ENCODE measurements at places on chromosomes 2 and 18.

- no peak for DNase-seq
These were observed 111.2 kb upstream of the FSHR start for GRCh38 chr2:49265471-49265870.

DNA sequence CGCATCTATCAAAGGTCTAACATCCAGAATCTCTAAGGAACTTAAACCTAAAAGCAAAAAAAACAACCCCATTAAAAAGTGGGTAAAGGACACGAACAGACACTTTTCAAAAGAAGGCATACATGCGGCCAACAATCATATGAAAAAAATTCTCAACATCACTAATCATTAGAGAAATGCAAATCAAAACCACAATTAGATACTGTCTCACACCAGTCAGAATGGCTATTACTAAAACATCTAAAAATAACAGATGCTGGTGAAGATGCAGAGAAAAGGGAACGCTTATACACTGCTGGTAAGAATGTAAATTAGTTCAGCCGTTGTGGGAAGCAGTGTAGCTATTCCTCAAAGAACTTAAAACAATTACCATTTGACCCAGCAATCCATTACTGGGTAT, 38.0 kb downstream of the PPP3R1 start:
- DNase-seq, result no peak

DNA sequence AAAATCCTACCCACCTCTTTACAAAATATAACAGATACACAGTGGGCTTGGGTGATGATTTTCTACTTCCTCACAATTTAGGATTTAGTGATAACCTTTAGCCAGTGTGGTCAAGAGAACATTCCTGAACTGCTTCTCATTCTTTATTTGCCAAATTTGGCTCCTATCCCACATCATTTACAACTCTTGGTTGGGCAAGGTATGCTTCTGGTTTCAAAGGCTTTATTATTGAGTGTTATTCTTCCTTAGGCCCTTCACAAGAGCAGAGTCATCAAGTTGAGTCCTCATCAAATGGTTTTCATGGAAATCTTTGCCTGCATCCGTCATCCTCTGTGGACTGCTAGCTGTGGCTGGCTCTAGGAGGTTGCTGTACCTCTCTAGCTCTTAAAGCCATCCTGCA, 472.0 kb upstream of the ETAA1 start:
- DNase-seq, result no peak

DNA sequence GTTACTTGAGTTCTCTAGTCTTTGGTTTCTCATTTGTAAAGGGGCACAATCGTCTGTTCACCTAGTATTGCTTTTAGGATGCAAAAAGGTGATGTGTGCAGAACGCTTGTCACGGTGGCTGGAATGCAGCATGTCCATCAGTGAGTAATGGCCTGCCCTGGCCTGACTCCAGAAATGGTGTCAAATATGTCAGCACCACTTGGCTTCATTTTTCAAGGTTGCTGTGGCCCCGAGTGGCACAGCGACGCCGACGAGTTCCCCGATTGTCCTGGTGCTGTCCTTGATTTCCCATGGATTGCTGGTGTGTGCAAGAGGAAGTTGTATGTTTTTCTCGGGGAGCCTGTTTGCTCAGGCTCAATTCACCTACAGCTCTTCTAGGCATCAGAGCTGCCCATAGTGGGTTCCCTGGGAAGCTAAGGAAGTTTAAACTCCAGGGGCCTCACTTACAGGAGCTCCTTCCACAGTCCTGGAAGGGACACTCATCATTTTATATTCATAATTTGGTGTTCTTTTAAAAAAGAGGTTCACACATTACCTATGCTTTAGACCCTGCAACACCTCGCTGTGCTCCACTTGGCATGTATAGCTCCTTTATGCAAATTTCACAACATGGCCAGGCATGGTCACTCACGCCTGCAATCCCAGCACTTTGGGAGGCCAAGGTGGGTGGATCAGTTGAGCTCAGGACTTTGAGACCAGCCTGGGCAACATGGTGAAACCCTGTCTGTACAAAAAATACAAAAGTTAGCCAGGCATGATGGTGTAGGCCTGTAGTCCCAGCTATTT, 25.6 kb upstream of the ZNF407 start:
- DNase-seq, result no peak

GRCh38 chr2:221120643-221121042, 451.5 kb downstream of the EPHA4 start:
- no peak for DNase-seq

DNA sequence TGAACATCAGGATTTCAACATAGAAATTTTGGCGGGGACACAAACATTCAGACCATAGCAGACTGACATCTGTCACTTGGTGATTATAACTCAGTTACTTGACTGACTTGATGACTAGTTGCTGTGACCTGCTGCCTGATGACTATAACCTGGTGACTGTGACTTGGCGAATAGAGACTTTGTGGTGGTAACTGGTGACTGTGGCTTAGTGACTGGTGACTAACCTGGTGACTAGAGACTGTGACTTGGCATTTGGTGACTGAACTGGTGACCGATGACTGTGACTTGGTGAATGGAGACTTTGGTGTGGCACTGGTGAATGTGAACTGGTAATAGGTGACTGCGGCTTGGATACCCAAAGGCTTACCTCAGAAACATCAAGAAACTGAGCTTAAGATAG, 563.1 kb upstream of the FAM98A start:
- DNase-seq, result no peak

GRCh38 chr2:235611756-235612155, 117.9 kb downstream of the AGAP1 start:
- DNase-seq, result no peak

DNA sequence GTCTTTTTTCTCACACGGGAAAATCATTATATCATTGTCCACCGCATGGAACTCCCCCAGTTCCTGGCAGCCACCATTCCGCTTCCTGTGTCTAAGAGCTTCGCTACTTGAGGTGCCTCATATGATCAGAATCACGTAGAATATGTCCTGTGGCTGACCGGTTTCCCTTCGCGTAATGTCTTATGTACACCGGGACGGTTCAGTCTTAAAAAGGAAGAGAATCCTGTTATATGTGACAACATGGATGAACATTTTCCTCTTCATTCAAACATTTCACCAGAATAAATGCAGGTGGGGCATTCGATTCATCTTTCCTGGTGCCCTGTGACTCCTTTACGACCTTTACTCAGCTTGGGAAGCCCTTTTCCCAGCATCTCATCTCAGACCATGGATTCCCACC, 131.7 kb upstream of the TWIST2 start:
- no peak for DNase-seq

DNA sequence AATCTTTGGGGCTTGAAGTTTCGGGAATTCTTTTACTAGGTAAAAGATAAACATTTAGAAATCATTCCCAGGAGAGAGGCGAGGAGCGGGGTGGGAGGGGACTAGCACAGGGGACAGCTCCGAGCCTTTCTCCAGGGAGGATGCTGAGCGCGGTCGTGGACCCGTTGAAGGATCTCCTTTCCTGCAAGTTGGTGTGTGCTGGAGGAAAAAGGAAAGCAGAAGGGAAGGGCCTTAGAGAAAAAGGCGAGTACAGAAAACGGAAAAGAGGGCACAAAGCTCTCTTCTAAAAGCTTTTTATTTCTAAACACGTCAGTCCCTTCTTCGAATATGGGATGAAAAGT, 640 bp downstream of the SLC39A6 start:
- DNase-seq, result no peak

DNA sequence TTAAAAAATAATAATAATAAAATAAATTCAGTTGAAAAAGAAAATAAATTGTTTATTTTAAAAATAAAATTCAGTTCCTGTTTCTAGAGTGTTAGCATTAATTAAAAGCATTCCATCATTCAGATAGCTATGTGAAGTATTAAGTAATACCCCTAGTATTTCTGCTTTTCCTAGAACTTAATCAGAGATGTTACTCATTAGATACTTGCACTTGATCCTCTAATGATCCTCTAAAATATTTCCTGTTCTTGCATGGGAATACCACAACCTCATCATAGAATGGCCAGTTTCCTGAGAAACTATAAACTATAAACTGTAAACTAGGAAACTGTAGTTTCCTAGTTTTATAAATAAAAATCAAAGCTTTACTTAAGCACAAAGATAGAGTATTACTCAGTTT, 11.1 kb upstream of the CNNM3 start:
- DNase-seq, result no peak

DNA sequence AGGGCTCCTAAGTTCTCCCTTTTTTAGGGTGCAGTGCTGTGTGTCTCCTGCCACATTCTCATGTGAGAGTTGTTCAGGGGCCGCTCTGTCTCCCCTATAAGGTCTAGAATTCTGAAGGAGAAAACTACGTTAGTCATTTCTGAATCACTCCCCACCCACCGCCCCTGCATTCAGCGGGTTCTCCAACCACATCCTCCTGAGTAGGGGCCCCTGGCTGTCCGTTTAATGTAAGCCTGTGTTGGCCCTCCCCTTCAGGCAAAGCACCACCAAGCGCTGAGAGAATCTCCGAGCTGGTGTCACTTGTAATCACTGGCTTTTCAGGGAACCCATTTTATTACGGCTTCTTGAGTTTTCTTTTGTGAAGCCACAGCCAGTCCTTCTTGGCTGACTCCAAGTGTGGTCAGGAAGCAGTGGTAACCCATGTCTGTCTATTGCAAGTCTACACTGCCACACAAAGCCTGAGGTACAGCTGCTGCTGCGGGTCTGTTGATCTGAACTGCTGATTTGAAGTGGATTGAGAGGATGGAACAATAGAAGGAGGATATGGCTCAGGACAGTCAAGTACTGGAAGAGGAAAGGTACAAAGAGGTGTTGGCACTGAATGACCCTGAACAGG, 16.9 kb downstream of the LCT start:
- peak; percentile 84 for DNase-seq

DNA sequence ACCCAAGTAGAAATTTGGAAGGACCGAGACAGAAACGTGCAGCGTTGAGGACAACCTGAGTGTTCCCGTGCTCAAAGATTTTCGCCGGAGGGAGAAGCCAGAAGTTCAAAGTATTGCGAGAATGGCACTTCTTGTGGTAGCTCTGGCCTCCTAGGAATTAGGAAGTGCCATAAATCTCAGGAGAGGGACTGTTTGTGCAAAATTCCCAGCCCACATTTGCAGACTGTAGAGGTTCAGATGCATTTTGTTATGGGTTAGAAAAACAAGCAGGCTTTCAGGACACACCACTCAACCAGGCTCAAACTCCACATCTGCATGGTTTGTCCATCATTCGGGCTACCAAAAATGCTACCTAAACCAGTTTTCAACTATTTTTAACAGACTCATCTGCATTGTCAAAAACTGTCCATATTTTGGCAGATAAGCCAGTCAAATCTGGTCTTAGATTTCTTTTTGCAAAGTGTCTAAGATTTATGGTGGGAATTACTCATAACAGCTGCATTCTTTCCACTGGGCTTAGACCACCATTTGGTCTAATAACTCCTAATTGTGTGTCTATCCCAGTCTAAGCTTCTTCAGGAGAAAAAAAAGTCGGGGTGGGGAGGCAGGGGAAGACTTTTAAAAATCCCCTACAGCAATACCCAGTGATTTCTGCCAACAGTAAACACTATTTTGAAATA, 422.9 kb downstream of the ARHGAP15 start:
- no peak for DNase-seq

- DNase-seq, result no peak
These were observed 30.3 kb upstream of the SEC11C start for GRCh38 chr18:59109375-59109774.

DNA sequence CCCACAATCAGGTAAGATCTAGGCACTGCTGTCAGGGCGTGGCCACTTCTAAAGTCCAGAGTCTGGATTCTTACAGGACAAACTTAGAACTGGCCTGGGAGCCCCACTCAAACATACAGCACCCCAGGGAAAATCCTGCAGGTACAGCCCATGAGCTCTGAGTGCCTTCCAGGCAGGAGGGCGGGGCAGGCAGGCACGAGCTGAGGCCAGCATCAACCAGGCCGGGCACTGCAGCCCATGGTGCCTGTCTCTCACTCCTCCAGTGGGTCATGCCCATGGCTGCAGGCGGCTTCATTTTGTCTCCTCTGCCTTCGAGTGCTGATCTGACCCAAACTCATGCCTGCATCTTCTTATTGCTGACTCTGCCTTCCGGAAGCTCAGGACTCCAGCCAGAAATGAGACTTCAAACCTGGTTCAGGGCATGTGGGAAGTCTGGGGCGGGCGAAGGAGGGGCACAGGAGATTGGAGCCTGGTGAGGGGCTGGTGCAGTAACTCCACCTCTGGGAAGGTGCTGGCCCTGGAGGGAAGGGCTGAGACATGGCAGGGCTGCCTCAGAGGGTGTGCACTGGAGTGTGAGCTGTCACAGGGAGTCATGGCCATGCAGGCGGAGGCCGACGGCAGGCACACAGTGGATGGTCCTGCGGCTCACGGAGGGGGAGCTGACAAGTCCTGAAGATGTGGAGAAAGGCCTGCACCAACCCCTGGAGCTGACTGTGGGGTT, 40.5 kb downstream of the HS6ST1 start:
- DNase-seq, result no peak

DNA sequence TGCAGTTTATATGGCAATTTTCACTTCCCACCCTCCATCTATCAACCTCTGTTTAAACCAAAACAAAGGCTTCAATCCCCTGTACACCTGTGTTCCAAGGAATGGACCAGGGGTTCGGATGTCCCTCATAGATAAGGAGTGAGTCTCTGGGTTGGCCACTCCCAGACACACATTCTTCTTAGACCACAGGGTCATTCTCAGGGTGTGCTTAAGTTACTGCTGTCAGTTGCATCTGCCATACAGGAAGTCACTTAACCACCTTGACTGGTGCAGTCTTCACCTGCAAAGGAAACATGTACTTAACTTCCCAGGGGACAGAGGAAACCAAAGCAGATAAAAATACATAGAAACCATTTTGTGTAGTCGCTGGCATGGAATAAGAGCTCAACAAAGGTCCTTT, 151.0 kb upstream of the NDUFV2 start:
- no peak for DNase-seq

GRCh38 chr18:45228796-45229388, 386.4 kb upstream of the SLC14A2 start:
- no peak for DNase-seq

DNA sequence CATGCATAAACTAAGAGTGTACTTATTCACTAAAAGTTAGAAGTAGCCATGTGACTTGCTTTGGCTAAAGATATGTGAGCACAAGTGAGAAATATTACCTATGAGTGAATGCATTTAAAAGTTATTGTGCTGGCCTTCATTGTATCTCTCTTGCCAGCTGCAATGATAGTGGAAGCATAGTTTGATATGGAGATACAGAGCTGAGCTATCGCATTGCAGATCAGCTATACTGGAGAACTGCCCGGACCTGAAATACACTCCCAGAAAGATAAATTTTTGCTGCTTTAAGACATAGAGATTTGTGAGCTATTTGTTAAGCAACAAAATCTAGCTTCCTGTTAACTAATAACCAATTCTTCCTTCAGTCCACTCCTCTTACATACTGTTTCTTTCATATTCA, 571.1 kb downstream of the CPS1 start:
- no peak for DNase-seq

GRCh38 chr18:33556846-33557245, 21.2 kb upstream of the ASXL3 start:
- DNase-seq, result no peak

DNA sequence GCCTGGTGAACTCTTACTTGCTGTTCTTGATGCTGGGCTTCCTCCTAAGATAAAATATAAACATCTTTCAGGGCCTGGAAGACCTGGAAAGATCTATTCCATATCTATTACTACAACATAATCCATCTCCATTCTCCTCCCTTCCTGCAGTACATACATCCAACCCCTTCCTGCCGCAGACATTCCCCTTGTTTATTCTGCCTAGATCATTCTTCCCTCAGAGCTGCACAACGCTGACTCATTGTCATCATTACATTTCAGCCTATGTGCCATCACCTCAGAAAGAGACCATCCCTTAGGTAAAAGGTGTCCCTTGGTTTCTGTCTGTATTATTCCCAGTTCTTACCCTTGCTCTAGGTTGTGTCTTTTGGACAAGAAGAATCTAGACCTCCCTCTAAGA, 2.5 kb upstream of the CDH7 start:
- DNase-seq, result no peak

Measured in stimulated activated CD4-positive, alpha-beta T cell treated with anti-CD3 and anti-CD28 coated beads, Interleukin-1b, Interleukin-23, amount 100 ng/mL, for 24 hours (primary cell).